ENCODE measurements at places on chromosomes 11 and 22.

- DNase-seq = no peak
Measured at GRCh38 chr11:74008373-74009229, at the start of gene UCP3. Gene UCP3, minus strand, starts transcription at chr11:74009085. Its CDS starts 2,043 bp downstream, at chr11:74007042.

- DNase-seq = no peak
Measured at GRCh38 chr11:109237636-109238035, 184.4 kb upstream of the C11orf87 start.

GRCh38 chr11:111364503-111364902 lies 14.6 kb downstream of the POU2AF1 start:
- no peak for DNase-seq

DNA sequence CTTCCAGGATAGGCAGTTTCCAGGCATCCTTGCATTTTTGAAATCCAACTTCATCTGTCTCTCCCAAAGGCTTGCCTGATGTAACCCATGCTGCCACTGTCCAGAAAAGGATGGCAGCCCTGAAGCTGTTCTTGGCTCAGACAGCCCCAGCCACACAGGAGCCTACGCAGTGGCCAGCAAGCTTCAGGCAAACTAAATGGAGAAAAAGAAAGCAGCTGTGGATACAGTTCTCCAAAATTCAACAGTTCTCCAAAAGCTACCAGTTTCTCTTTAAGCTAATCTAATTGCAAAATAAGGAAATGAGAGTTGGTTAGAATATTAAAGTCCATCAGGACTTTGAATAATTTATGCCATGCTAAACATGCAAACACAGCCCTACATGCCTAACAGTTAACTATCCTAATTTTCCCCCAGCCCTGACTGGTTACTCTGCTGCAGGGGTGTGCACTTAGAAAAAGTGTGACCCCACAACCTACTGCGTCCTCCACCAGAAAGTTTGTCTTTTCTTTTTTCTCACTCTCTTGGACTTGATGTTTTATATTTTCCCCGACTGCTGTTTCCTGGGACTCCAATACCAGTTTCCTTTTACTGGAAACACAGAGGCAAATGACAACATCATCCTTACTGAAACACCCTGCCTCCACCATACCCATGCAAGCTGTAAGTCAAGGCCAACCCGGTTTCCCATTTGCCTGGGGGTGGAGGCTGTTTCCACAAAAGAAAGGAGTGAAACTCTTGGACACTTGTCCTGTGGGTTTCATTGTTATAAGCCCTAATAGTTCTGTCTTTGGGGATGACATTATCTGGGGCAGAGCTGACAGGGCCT lies 69.1 kb upstream of the OR5AN1 start:
- no peak for DNase-seq
